Stimulated activated CD8-positive, alpha-beta memory T cell treated with anti-CD3 and anti-CD28 coated beads, Interleukin-7, amount 100 ng/mL, for 1 hour (primary cell): ENCODE measurements at places on chromosomes 2 and 18.

DNA sequence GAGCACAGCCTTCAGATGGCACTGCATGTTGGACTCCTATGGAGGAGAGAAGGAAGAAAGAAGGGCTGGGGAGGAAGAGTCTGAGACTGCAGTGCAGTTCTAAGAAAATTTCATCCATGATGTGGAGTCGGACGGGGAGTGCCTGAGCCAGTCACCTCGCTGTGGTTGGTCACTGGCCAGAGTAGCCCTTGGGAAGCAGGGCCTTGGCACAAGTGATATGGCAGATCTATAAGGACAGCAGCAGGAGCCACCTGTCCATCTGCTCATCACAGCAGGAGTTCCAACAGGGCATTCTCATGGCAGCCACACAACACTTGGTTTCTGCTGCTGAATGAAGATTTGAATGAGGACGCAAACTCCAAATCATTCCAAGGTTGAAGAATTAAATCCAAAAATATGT, 314.8 kb downstream of the CYP26B1 start:
- DNase-seq: no peak

GRCh38 chr18:46071653-46072375, at the start of gene PSTPIP2:
Gene PSTPIP2, minus strand, starts transcription at chr18:46072260. Its CDS starts 72 bp downstream, at chr18:46072188.
- peak; percentile 45 for DNase-seq

DNA sequence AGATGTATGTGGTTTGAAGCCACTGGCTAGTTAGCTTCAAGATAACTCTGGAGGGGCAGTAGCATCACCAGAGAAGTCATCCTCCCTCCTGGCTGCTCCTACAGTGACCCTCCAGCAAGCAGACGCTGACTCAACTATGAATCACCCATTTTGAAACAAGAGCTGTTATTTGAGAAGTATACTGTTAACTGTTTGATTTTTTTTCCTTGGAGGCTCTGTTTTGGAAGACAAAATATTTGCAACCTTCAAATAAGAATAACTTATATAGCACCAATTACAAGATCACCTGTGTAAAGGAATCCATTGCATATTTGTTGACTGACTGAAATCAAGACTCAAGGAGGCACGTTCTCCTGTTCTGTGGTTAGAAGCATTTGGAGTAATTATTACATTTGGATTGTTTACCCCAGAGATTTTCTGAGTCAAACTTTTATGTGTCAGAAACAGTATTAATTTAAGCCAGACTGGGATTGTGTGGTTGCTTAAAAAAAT, 313.8 kb downstream of the MTX2 start:
- DNase-seq: no peak

- DNase-seq: no peak
These were observed 469.5 kb upstream of the SALL3 start for GRCh38 chr18:78510091-78510490.

GRCh38 chr2:218320704-218321336, 28.5 kb upstream of the TMBIM1 start:
- DNase-seq: no peak

DNA sequence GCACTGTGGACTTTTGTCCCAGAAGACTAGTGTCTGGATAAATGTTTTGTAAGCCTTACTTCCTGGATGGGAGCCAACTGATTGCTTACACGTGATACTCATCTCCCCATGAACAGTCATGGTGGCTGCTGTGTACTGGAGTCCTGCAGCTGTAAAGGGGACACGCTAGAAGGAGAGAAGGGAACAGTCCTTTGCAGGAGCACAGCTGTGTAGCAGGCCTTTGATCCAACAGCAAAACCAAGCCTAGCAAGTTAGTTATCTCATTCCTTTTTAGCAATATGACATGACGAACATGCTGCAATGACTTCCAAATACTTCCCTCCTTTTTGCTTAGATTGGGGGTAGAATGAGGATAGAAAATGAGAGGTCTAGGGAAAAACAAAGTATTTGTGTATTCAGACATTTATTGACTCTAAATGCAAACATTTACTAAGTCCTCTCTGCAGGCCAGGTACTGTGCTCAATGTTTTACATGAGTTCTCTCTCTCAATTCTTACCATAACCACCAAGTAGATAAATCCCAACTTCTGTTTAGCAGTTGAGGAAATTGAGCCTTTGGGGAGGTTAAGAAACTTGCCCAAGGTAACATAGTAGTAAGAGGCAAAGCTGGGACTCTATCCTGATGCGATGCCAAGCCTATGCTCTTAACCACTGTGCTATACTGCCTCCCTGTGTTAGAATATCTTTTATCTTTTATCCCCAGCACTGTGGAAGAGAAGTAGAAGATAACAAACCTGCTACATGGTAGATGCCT, 55.4 kb upstream of the CD28 start:
- no peak for DNase-seq

GRCh38 chr2:170212625-170213280, 34.8 kb downstream of the MYO3B start:
- DNase-seq: no peak

DNA sequence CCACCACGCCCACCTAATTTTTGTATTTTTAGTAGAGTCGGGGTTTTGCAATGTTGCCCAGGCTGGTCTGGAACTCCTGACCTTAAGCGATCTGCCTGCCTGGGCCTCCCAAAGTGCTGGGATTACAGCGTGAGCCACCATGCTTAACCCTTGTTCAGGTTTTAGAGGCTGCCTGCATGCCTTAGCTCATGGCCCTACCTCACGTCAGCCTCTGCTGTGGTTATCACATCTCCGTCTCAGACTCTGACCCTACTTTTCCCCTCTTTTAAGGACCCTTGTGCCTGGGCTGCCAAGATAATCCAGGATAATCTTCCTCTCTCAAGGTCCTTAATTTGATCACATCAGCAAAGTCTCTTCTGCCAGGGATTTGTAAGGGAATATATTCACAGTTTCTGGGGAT, 98.2 kb upstream of the PMAIP1 start:
- DNase-seq: no peak

GRCh38 chr2:53452957-53453748, 314.5 kb upstream of the CHAC2 start:
- DNase-seq: no peak

DNA sequence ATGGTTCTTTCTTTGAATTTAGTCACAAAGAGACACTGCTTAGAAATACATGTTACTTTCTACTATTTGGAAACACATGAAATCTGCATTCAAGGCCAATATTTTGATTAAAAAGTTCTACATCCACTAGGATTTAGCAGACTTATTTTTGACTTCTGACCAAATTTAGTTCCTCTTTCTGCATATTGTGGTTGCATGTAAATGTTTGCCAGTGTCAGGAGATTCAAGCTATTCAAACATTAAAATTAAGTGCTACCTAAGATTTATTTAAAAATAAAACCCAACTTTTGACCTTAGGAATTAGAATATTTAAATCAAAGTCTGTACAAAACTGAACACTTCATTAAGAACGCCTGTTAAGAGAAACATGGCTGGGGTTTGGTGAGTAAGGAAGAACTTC, 891.1 kb downstream of the CPS1 start:
- DNase-seq: no peak

- DNase-seq: no peak
These were observed 370.9 kb upstream of the ZEB2 start for GRCh38 chr2:144890828-144891227.

DNA sequence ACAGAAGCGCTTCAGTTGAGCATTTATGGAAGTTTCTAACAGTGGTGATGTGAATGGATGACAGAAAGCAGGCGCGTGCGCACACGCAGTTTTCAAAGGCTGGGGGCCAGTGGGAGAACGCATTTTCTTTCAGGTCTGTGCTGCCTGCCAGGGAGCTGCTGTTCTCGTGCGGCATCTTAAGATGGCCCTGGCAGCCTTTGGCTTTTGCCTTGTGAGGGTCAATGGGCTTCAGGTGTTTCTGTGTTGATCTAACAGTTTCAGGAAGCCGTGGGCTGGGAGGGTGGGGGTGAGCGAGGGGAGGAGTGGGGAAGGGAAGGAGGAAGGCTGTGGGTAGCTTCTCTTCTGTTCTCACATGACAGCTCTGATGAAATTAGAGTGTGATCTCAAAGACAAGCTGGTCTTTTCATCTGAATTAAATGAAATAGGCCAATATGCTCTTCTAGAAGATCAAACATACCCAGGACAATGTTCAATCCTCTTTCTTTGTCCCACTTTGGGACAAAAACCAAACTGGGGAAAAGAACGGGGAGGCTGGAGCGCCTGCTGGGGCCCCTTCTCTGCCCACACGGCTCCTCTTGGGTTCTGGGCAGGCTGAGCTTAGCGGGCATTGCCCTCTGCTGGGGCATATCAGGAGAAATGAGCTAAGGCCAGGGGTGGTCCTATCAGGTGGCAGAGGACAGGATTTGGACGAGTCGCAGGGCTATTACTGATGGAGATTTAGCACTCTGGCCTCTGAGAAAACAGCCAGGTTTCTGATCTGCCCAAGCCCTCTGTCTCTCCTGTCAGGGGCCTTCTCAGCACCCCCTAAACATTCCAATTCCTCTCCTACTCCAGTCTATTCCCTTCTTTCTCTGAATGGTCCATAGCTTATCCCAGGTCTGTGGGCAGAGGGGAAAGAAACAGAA, 126.2 kb upstream of the LGALSL start:
- peak; percentile 14 for DNase-seq

DNA sequence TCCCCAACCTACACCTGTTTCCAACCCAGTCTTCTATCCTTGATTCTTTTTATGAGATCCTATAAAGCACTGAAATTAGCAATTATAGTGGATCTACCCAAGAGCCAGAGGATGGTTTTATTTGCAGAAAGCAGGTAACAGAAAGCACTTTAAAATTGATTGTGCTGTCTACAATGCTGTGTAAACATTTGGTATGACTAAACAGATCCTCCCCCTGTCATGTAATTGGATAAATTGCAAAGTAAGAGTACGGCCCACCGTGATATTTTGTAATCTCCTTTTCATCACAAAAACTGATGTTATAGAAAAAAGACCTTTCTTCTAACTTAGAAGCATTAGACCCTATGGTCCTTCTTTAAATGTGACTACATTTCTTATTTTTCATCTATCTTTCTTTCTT, 11.3 kb upstream of the PPP3R1 start:
- DNase-seq: no peak

DNA sequence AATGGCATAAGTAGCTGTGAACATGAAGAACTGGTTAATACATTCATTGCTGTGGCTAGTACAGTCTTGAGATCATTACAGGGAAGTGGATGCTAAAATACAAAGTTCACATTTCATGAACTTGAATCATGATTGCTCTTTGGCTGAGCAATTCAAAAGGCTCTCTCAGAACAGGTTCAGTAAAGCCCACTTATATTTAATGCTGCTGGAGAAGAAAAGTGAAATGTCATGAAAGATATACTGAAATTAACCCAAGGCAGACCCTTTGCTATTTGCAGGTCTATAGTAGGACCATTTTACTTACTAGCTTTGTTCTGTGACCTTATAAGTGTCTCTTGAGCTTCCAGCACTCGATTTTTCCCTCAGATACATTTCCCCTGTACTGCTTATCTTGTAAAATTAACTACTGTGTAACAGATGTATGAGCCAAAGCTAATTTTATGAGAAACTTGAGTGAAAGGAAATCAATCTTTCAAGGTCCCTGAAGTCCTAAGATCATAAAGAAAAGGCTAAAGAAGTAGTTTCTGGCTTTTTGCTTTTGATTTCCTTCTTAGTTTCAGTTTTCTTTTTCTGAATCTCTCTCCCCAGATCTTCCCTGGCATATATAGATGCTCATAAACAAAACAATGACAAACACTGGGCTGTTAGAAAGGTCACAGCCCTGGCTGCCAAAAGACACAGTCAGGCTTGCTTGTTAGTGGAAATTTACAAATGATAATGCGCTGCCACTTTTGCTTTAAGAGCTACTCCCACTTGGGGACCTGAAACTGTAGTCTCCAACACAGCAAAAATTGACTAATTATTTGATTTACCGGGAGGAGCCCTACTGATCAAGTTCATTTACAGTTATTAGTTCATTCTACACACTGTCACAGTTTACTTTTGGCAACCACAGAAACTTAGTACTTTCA, 132.7 kb upstream of the XPO1 start:
- no peak for DNase-seq

GRCh38 chr2:73203055-73203681, 794 bp downstream of the NOTO start:
- no peak for DNase-seq

DNA sequence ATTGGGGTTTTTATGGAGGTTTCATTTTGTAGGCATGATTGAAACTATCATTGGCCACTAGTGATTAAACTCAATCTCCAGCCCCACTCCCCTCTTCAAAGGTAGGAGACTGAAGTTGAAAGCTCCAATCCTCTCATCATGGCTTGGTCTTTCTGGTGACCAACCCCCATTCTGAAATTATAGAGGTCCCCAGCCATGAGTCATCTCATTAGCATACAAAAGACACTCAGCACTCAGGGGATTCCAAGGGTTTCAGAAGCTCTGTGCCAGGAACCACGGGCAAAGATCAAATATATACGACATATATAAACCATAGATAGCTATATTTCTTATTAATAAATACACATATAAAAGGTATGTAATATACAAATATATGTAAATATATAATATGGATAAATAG, 256.0 kb upstream of the POU3F3 start:
- DNase-seq: no peak

- no peak for DNase-seq
These were observed 239.4 kb upstream of the SPRED2 start for GRCh38 chr2:65671670-65672242.

GRCh38 chr2:8133363-8133762, 548.5 kb upstream of the ID2 start:
- DNase-seq: no peak

DNA sequence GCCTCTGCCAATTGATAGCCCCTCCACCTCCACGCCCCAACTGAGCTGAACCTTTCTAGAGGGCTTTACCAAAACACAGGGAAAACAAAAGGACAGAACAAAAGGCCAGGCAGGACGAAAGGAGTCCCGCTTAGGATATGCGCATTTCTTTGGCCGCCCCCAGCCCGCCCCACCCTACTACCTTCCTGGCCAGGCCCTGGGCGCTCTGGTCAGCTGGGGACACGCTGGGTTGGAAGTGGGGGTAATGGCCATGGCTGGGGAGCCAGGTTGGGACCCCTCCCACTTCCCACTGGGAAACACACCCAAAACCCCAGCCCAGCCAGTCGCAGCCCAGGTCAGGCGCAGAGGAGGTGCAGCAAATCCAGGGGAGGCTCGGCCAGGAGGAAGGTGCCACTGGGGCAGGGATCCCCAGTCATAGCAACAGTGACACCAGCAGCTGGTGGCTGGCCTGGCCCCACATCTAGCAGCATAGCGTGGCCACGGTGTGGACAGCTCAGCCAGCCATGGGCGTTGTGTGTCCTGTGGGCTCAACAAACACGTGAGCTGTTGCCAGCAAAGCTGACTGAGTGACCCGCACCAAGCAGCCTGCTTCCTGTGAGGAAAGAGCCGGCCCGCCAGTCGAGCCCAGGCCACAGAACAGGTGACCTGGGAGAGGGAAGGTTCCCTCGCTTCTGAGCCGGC, 24.6 kb upstream of the B3GNT7 start:
- DNase-seq: no peak

GRCh38 chr2:165864296-165864695, 70.2 kb upstream of the GALNT3 start:
- no peak for DNase-seq

GRCh38 chr2:8803658-8804379, 33.6 kb downstream of the KIDINS220 start:
- DNase-seq: no peak
